ENCODE measurements at places on chromosomes 2 and 18. TPM values are rescaled to one million over a fixed set of nuclear protein-coding genes. Genes with fewer than 3 reads are reported as not detected.

- DNase-seq: peak; percentile 68
These were observed 773 bp downstream of the MBP start for GRCh38 chr18:77131652-77132368.

The NIF3L1 gene
- 18.5 TPM for total RNA-seq

DNA sequence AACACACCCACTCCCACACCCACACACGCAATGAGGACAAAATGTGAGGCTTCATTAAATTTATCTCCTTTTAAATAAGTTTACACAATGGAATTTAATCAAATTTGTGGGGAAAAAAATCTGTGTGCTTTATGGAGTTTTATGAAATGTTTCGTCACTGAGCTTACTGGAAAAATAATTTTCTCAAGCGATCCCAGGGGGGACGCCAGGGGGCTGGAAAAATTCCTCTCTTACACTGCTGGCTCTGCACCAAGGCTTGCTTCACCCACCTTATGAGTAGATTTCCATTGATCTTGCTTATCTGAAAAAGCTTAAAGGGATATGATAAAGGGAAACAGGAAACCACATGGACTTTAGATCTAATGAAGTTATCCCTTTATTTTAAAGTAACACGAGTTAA lies 95.5 kb downstream of the CABYR start:
- peak; percentile 19 for DNase-seq

DNA sequence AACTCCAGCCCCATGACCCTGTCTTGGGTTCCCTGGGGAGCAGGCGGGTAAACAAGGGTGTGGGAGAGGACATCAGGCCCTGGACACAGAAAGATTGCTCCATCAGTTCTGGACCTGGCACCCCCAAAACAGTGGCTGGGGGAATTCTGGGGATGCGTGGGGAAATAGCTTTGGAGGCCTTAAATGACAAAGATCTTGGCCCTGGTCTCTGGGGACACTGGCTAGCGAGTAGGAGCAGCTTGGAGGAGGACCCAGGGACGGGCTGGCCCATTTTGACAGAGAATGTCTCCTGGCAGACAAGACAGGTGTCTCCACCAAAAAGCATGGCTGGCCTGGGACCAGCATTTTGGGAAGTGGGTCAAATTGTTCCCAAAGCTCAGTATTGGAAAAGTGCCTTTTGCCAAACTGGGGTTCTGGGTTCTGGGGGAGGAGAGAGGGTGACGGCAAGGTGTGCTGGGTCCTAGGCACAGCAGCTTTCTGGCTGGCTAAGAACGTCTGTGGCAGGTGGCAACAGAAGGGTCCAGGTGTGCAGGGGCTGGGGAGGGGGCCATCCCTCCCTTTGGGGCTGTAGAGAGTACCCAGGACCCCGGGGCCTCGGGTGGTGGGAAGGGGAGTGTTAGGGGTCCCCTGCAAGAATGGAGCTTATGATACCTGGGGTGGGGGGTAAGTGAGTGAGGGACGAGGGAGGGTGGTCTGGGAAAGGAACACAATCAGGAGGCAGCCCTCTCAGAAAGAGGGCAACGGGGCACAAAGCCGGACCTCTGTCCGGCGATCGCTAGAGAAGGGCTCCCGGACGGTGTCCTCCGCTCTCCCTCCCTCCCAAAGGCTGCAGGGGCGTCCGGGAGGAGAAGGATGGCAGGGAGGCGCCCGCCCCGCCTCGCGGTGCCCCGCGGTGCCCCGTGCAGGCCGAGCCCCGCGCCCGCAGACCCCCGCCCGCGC lies 556 bp downstream of the CYRIA start:
- DNase-seq: no peak

The BCL2 gene
- total RNA-seq: 8.6 TPM

GRCh38 chr2:144441711-144442141 lies 78.2 kb downstream of the ZEB2 start:
- no peak for DNase-seq

DNA sequence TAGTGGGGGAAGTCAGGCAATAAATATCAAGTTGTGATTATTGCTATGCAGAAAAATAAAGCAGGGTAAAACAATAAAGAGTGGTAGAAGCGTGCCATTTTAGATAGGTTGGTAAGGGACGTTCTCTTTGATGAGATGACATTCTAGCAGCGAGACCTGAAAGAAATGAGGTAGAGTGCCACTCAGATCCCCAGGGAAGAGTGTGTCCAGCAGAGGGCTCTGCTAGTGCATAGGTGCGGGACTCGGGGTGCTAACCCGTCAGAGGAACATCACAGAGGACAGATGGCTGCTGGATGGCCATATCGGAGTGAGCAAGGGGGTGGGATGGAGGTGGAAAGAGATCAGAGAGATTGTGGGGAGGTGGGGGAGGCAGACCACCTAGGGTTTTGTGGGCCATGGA lies 16.3 kb upstream of the GTF2A1L start:
- peak; percentile 8 for DNase-seq

GRCh38 chr2:161166538-161167409 lies 6.5 kb downstream of the TANK start:
- no peak for DNase-seq

DNA sequence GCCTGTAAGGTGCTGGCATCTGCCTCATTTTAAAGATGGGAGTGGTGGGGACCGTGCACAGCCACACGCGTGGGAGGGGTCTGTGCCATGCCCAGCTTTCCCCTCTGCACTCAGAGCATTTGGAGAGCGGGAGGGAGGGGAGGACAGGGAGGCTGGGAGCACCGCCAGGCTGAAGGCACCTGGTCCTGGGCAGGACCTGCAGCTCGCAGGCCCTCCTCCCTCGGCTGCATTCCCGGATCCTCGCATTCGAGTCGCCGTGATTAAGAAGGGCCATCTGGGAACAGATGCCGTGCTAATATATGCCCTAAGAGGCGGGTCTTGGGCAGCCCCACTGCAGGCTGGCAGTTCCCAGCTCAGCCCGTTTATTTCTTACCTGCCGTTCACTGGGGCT lies 84.0 kb downstream of the PTGR3 start:
- DNase-seq: no peak

The PARD3B gene
- 9.1 TPM for total RNA-seq

The FRZB gene
- 0.85 TPM for total RNA-seq

DNA sequence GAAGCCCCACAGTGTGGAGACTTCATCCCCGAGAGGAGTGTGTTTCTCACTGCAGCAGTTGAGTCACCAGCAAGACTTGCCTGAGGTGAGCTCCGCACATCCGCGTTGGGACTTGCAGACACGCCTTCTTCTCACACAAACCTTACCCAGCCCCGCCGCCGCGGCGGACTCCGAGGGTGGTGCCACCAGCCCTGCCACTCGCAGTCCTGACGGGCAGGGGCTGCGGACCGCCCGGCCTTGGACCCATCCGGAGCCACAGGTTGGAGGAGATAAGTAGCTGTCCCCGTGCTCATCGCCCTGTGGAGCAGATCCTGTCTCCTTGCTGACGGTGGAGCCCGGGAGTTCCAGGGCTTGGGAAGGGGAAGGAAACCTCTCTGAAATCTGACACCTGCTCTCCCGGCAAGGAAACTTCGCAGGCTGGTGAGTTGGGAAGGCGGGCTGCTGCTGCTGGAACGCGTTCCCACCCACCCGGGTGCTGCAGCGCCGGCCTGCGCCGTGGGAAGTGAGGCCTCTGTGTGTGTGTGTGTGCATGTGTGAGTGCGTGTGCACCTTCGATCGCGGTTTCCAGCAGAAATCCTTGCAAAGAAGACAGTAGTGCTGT lies at the start of gene RAB27B:
RAB27B (plus strand) TSS at position 197 of the 601 bp plus-strand sequence. CDS start 49,109 bp downstream, outside the sequence.
- peak; percentile 23 for DNase-seq

- DNase-seq: no peak
These were observed 19.7 kb upstream of the DCTN1 start for GRCh38 chr2:74399785-74400184.

- no peak for DNase-seq
These were observed 14.0 kb downstream of the ALPG start for GRCh38 chr2:232420463-232421188.

DNA sequence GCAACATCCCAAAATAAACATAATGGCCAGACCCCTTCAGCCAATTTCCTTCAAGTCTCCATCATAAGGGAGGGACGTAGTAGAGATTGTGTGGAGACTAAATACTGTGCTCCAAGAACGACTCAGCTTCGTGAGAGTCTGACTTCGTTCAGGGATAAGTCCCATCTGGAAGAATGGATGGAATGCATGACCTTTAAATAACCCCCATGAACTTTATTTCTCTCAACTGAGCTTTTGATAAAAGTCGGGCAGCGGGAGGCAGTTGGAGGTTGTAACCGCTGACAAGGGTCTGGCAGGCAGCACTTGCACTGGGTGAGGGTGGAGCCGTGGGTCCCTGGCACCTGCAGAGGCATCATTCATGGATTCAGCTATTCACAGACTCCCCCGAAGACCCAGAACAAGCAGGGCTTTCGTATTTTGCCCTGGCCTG lies 115.9 kb downstream of the ZFP36L2 start:
- DNase-seq: peak; percentile 37

The TCF7L1 gene
- total RNA-seq: 5.2 TPM

DNA sequence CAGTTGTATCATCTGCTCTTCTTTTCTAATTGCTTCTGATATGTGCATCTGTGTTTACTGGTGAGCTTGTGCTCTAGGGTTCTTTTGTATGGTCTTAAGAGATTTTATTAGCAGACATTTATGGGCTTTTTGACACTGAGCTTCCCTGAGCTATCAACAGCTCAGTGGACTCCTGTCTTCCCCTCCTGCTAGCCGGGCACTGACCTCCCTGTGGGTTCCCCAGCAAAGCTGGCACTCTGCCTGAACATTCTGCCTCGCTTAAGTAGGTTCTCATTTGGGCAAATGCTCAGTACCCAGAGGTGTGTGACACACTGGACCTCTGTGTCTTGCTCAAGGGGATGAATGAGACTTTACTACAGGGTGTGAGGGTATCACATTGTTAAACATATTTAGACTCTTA lies 15.8 kb downstream of the TRAF3IP1 start:
- peak; percentile 65 for DNase-seq

The CDH2 gene
- 543 TPM for total RNA-seq

- DNase-seq: no peak
These were observed 53.5 kb upstream of the ITGB6 start for GRCh38 chr2:160253440-160254188.

GRCh38 chr2:208334230-208334629 lies 68.2 kb downstream of the PIKFYVE start:
- no peak for DNase-seq

- DNase-seq: no peak
These were observed 7.1 kb downstream of the ST8SIA3 start for GRCh38 chr18:57359433-57359832.

- no peak for DNase-seq
These were observed 73.9 kb downstream of the NDUFA10 start for GRCh38 chr2:239951129-239951734.

The PSMA8 gene
- not detected for total RNA-seq

DNA sequence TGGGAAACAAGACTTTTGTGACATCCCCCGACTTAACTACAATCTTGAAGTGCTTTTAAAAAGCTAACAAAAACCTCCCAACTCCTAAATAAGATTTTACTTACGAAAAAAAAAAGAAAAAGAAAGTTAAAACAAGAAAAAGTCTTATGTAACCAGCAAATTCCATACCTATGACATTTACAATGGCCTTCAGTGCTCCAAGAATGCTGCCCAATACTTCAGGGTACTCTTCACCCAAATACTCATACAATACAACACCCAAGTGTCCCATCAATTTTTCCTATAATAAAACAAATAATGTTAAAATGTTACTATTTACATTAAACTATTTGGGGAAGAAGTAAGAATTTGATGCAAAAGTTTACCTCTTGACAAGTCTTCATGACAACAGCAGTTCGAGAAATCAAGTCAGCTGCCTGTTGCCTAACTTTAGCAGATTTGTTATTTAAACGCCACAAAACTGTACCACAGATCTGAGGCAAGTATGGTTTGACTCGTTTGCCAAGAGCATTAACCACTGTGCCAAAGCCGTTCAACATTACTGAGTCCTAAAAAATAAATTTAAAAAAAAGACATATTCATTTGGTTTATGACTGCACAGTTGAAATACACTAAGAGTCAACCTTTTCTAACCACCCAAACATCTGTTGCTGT lies 34.8 kb downstream of the SF3B1 start:
- DNase-seq: no peak

The ABCG5 gene
- total RNA-seq: not detected

The PPP1R1C gene
- 33.1 TPM for total RNA-seq

Data from heart right ventricle (tissue), 16 donors.